ENCODE measurements at places on chromosomes 3 and 15.

DNA sequence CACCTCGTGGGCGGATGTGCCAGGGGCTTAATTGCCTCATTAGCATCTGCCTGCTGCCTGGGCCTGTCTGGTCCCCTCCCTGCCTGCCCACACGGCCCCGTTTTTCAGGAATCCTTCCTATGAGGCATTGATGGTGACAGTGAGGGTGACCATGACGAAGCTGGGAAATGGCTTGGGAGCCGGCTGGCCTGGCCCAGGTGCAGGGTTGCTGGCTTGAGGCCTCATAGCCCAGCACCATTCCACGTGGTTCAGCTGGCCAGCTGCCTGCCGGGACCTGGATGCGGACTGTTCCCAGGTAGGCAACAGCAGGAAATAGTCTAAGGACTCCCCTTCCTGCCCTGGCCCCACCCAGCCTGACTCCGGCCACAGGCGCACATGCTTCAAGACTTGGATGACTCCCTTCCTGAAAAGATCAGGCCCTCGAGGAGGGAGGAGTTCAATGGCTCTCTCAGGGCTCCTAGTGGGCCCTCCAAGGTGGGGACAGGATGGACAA is 8.9 kb upstream of the DUSP7 start:
- DNase-seq = no peak

- peak; percentile 71 for DNase-seq
These were observed 177.5 kb upstream of the ICE2 start for GRCh38 chr15:60656481-60656880.

DNA sequence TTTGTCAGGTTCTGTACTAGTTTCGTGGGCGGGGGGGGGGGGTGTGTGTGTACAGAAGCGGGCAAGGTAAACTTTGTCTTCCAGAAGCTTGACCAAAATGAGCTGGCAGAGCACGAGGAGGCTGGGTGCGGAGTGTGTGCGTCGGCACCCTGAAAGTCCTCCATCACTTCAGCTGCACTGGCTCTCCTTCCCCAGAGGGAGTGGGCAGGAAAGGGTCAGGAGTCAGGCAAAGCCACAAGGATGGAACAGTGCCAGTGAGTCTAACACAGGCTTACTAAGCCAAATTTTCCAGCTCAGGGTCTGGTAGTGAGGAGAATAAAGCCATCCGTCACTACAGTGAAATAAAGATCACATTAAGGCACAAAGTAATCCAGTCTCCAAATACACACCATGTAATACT is 11.9 kb upstream of the SH3GL3 start:
- peak; percentile 40 for DNase-seq

- DNase-seq = peak; percentile 2
These were observed 395.2 kb upstream of the AZI2 start for GRCh38 chr3:28743831-28744230.

GRCh38 chr15:58010983-58011382 is 54.5 kb downstream of the ALDH1A2 start:
- no peak for DNase-seq

DNA sequence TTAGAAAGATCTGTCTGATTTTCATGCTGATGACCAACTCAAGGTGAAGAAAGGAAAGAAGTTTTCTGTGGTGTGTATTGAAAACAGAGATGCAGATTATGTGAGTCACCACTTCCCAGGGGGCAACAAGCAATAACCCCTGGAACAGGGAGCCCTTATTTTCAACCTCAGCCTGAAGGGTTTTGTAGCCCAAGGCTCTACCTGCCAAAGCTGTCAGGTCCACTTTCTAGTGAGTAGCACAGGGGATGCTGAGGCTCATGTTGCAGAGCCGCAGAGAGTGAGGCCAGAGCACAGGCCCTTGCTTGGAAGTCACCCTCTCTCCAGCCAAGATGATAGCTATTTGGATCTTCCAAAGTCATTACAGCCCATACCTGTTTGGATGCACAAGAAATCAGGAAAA is 152.2 kb upstream of the SLC24A5 start:
- no peak for DNase-seq

GRCh38 chr15:100722551-100723314 is 120.3 kb downstream of the ASB7 start:
- no peak for DNase-seq

DNA sequence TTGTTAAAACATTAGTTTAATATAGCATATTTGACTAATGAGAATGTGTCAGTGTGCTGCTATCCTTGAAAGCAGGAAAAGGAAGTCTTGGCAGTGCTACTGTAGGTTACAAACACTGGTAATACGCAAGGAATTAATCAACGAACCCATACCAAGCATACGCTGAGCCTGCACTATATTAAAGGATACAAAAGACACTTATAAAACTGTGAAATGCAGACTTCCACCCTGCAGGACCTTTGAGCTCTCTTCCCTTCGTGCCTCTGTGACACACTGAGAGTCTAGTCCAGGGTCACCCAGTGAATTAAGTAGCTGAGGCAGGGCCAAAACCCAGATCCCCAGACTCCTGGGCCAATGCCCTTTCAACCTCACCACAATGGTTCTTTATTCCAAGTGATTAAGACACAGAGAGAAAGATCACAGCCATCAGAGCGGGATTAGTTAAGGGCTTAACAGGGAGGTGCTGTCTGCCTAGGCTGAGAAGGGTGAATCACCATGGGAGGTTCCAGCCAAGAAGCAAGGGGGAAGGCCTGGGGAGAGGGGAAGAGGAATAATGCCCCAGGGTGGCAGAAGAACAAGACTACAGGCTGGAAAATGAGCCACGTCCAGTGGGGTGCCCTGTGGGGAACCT is 6.8 kb downstream of the ANXA2 start:
- DNase-seq = peak; percentile 85

GRCh38 chr3:169901453-169901852 is 9.9 kb upstream of the SAMD7 start:
- DNase-seq = no peak

DNA sequence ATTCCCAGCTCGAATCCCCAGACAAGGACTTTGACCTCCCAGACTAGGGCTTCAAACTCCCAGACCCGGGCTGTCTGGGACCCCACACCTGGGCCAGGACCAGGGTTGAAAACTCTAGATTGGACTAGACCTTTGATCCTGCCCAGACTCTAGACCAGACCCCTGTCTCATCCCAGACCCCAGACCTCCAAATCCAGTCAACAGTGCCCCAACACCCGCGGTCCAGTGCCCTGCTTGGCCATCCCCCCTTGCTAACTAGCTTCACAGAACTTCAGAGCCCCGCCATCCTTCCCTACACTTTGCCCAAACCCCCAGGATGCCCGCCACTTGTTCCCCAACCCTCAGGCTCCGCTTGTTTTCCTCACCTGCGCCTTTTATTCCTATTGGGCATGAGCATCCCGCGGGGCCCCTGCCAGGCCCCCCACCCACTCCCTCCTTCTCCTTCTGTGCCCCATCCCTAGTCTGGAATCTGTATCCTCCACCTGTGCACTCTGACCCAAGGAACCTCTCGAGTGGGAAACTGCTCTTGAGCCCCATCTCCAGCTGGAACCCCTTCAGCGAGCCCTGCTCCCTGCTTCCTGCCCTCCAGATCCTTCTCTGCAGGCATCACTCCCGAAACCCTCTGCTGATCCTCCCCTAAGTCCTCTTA is 604 bp downstream of the GNAI2 start:
- no peak for DNase-seq

DNA sequence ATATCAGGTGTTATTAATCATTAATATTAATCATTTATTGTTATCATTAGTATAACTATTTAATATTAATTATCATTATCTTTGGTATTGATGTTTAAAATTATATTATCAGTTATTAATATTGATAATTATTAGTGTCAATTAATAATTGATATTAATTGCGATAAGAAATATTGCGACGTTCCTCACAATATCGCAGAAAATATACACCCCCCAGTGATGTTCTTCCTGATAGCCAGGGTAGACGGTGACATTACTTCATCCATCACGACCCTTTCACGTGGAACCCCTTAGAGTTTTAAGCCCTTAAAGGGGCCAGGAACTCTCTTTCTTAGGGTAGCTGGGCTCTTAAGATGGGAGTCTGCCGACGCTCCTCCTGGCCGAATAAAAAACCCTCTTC is 98.6 kb upstream of the OSBPL11 start:
- DNase-seq = no peak

DNA sequence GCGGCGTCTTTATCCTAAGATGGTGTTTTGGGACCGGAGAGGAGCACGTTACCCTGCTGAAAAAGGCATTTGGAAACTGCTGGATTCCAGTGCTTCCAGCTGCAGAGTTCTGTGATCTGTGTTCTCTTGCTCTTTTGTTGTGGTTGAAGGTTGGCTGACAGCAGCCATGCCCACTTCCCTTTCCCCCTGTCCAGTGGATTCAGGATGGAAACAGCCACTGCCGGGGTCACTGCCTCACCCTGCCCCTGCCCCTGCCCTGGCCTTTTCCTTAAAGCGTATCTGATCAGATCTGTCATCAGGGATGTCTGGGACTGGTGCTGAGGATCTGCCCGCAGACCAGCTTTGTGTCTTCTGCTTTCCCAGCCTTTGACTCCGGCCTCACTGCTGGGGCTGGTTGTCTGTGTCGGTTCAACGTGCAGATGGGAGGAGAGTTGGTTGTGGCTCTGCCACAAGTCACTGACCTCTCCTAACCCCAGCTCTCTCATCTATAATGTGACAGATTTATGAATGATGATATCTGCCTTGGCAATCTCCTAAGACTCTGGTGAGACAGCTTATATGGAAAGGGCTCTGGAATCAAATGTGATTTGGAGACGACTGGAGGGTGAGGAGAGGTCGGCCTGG is 219.4 kb upstream of the BHLHE40 start:
- no peak for DNase-seq

DNA sequence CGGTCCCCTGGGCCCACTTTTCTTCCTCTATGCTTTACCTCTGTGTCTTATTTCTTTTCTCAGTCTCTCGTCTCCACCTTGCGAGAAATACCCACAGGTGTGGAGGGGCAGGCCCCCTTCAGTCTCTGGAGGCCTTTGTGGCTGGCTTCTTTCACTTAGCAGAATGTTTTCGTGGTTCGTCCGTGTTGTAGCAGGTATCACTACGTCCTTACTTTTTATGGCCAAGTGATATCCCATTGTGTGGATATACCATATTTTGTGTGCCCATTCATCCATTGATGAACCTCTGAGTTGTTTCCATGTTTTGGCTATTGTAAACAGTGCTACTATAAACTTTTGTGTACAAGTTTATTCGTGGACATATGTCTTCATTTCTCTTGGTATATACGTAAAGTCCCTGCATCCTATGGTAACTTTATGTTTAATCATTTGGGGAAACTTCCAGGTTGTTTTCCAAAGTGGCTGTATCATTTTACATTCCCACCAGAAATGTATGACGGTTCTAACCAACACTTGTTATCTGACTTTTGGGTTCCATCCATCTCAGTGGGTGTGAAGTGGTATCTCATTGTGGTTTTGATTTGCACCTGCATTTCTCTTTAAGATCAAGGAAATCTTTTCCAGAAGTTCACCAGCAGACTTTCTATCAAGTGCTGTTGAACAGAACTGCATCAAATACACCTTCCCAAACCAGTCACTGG is 5.6 kb downstream of the PIGZ start:
- DNase-seq = no peak

GRCh38 chr3:195034101-195034500 is 236.9 kb downstream of the XXYLT1 start:
- no peak for DNase-seq

DNA sequence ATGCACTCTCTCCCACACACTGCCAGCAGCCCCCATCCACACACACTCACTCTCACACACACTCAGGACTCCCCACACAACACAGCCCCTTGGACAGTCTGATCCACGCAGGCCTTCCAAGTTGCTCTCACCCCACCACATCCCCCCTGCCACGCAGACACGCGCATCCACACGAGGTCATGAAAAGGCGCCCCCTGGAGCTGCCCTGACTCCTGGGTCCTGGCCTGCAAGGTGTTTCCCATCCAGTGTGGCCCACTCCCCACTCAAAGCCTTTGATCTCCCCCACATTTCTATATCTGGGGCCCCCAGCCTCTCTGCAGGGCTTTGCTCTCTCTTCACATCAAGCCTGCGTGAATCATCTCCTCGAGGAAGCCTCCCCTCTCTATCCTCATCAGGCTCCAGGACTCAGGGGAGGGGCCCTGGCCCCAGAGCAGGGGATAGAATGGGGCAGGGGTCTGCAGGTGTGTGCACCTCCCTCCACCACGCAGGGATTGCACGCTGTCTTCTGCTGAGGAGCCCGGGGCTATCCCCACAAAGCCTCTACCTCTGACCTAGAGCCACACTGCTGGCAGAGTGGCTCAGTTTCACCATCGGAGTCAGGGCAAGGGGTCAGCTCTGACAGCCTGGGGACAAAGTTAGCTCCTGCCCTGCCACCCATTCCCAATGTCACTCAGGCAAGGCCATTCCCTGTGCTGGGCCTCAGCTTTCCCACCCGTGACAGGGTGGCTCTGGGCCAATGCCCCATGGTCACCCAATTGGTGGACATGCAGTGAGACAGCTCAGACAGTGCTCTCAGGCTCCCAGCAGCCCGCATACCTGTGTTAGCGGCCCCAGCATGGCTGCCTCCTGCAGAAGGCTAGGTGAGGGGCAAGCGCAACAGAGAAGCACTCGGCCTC is 6.4 kb downstream of the MYL3 start:
- DNase-seq = no peak

DNA sequence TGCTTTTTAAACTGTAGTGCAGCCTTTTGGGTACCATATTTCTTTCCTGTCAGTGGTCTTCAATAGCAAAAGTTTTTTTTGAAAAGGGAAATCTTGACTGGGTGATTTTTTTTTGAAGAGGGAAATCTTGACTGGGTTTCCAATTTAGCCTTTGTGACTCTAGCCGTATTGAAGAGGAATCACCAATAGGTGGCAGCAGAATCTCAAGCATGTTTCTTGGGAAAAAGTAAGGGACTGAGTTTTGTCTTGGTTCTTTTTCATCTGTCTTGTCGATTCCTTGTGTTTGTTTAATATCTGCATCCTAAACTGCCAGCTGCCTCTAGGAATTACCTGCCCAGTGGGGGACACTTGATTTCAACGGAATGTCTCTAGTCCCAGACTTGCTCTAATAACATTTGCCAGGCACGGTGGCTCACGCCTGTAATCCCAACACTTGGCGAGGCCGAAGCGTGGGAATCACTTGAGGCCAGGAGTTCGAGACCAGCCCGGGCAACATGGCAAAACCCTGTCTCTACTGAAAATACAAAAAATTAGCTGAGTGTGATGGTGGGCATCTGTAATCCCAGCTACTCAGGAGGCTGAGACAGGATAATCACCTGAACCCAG is 89.2 kb downstream of the RBPMS2 start:
- peak; percentile 41 for DNase-seq

- no peak for DNase-seq
These were observed 38.3 kb downstream of the ETV5 start for GRCh38 chr3:186070550-186070949.

DNA sequence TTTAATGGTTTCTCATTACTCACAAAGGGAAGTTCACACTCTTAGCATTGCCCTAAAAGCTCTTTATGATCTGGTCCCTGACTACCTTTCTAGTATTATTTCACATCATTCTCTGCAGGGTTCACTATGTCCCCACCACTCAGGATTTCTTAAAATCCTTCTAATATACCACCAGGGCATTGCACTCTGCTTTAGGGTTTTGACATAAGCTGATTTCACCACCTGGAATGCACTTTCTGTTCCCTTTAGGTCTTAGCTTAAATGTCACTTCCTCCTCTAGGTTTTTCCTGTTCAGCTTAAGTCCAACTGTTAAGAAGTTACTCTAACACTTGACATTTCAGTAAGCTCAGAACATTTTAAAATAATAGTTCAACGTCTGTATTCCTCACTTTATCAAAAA is 81.7 kb downstream of the HCN4 start:
- no peak for DNase-seq
